RKO (cell line): ENCODE measurements at places on chromosomes 4 and X.

- DNase-seq: no peak
These were observed 421.0 kb downstream of the MAPK10 start for GRCh38 chr4:85938902-85939301.

DNA sequence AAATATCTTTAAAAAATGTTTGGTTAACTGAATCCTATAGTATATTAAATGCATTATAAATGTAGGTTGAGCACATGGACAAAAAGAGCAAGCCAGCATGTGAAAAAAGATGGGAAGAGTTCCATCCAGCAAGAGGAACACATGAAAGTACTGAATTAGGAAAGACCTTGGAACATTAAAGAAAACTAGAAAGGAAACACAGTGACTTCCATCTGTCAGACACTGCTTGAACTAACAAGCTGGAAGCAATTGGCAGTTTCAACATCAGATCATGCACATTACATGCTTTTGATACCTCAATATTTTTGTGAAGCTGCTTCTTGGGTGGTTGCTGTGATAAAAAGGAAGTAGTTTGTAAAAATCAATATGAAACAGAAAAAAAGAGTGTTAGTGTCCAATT, 626.8 kb upstream of the GNPDA2 start:
- DNase-seq: no peak

DNA sequence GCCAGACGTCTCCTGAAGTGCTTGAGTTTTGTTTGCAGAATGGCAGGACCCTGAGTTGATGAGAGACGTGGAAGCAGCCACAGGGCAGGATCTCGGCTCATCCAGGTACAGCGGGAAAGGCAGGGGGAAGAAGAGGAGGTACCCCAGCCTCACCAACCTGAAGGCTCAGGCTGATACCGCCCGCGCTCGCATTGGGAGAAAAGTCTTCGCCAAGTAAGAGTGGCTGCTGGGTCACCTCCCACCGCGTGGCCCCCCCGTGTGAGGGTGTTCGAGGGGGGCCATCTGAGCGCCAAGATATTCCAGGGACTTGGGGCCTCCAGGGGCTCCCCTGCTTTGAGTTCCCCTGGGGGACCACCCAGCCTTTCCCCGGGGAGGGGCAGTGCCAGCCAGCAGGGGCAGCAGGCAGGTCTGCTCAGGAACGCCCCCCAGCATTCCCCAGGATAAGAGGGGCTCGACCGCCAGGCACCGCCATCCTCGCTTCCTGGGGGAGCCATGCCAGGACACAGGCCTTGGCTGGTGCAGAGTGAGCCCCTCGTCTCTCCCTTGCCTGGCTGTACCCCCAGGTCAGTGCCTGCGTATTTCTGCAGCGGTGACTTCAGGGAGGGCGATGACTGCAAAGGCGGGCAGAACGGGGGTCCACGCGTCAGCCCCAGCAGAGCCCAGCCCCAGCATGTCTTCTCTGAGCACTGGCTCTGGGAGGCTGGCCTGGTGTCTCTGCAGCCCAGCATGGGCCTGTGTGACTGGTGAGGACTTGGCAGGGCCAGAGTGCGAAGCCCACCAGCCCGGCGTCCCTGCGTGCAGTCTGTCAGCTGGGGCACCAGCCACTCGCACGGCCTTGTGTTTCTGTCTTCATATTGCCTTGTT, 22.3 kb downstream of the NKX1-1 start:
- DNase-seq: no peak

DNA sequence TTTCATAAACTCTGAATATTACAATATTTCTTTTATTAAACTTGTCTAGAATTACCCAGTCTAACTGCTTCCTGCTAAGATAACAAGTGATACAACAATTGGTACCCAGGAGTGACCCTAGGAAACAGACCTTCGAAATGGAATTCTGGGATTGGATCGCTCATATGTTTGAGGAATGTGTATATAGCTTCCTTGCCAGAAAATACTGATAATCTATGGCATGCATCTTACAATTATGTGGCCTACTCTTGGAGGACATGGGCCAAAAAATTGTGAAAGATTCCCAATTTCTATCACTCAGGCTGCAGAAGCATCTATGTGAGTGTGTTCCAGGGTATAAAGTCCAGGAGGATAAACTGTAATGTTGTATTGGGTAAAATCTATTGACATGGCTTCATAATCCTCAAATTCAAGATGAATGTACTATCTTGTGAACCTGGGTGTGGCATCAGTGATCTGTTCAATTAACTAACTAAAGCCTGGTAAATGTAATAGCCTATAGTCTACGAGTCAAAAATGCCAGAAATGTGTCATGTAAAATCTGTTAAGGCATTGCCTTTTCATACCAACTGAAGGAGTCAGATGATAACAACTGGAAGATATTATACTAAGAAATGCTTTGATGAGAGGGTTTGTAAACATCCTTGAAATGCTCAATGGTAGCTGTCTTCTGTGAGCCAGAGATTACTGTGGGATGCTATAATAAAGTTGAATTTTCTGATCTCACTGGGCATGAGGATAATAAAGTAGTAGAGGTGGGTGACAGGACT, 1499.3 kb downstream of the PCDH7 start:
- DNase-seq: no peak

- no peak for DNase-seq
These were observed 433.7 kb upstream of the AMOT start for GRCh38 chrX:113274345-113274744.

- DNase-seq: no peak
These were observed 51.3 kb downstream of the GPRIN3 start for GRCh38 chr4:89256203-89256800.

DNA sequence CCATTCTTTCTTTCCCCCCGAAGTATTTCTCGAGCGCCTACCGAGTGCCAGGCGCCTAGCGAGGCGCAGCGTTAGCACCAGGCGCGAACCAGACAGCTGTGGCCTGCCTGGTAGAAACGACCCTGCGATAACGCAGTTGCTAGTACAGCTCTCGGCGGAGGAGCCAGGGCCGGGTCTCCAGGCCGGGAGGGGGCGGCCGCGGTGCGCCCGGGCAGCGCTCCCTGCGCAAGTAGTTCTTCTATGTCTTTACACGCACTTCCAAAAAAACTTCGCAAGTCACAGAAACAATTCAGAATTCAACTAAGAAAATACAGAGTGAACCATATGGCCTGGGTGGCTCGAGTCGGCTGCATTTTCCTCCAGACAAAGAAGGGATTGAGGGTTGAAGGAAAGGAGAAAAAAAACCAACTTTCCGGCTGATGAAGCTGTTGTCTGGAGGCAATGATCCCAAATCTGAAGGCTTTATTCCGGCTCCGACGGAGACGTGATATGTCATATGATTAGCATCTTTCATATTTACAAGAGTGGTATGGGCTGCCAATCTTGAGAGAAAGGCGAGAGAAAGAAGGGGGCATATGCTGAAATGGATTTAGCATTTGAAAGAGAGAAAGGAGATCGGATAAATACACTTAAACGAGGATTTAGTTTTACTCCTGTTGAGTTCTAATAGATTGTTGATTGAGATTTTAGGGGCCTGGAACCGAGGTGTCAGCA, 7.2 kb upstream of the NEUROG2 start:
- DNase-seq: no peak

- DNase-seq: no peak
These were observed 24.5 kb upstream of the CPLX1 start for GRCh38 chr4:850323-850945.

DNA sequence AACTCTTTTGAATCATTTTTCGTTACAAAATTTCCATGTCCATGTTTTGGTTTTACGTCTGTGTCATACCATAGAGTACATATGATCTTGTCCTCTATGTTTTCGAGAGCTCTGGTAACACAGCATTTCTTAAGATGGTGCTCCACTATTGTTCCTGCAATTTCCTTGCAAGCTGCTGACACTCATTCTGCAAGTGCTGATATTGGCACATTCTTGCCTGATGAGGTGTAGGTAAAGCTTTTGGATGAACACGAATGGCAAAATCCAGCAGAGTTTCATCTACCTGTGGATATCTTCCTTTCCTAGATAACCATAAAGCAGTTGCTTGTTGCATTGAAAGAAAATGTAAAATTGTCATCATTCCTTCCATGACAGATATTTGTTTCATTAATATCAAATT, 41.3 kb downstream of the MAGEB17 start:
- DNase-seq: no peak

DNA sequence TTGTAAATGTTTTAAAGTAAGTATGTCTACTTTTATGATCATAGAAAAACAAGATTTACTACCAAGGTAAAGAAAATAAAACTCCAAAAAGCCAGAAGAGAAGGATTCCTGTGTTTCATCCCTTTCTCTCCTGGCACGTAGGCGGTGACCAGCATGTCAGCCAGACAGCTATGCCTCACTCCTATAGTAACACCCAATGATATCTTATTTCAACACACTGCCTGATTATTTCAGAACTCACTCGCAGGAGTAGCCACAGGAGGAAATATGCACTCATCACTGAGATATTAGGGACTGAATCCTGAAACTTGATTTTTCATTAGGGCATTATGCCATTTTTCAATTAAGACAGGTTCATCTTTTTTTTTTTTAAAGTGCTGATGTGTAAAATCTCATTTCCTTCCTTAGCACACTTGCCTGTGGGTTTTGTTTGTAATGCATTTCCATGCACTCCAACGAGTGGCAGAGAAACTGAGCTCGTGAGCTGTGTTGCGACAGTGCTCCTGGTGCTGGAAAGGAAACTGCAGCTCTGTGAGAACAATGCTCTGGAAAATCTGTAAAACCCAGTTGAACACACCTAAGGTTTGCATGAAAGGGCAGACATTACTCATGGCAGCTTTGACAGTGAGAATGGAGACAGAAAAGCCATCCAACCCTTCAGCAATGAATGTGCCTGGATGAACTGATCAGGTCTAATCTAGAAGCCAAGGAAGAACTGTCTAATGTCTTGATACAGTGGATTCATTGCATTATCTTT, 18.2 kb downstream of the RAI2 start:
- no peak for DNase-seq

GRCh38 chr4:123930996-123931395, 534.4 kb downstream of the SPRY1 start:
- no peak for DNase-seq

DNA sequence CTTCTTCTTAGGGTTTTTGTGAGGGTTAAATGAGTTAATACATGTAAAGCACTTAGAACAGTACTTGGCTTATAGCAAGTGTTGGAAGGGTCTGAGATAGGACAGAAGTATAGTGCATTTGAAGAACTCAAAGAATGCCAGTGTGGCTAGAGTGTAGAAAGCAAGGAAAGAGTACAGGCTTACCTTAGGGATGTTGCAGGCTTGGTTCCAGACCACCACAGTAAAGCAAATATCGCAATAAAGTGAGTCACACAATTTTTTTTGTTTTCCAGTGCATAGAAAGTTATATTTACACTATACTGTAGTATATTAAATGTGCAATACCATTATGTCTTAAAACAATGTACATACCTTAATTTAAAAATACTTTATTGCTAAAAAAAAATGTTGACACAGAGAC, 41.3 kb downstream of the KIF4A start:
- DNase-seq: no peak

DNA sequence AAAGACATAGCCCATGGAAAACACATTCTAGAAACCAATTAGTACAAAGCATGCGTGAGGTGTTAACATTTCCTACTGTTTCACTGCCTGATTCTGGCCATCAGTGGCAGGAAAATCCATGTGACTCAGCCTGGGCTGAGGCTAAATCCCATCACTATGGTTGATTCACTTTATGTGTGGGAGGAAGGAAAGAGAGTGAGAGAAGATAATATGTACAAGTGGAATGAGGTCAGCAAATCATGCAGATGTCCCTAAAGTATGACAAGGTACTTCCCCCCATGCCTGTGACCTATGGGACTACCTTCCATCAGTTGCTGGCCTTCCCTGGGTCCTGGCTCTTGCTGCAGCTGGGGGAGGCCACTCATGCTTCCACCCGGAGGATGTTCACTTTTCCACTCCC, 64.2 kb upstream of the MAP3K15 start:
- peak; percentile 59 for DNase-seq

- no peak for DNase-seq
These were observed 1.2 kb upstream of the ELF4 start for GRCh38 chrX:130111220-130112154.

GRCh38 chr4:10161146-10161545, 44.5 kb upstream of the WDR1 start:
- DNase-seq: no peak

DNA sequence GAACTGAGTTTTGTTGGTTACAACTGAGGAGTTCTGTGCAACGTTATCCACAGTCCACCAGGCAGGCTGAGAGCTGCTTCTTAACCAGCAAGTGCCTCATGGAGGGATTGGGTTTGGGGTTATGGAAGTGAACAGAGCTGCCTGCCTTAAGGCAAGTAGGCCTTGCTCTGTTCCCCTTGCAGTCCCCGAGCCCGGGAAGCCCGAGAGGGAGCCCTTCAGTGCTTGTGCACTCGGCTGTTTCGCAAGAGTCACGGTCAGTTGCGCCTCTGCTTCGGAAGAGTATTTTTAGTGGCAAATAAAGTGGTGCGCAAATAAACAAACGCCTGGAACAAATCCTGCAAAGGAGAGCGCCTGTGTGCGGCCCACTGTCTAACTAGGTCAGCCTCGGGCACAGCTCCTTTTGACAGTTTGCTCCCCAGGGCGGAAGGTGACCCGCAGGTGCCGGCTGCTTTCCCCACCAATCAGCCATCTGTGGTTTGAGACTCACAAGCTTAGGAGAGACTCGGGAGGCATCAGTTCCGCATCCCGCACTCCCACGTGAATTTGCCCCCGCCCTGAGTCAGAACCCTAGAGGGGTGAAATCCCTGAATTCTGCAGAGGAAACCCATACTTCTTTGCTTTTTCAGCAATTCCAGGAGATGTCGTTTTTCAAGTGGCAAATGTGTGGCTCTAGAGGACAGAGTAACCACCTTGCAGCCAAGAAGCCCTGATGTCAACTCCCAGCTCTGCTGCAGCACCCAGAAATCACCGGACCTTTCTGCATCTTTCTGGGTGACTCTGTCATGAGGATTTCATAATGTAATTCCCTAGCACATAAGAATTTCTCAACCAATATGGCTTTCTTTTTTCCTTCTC, 56.8 kb downstream of the LGI2 start:
- DNase-seq: no peak

GRCh38 chrX:6132970-6133369, 95.7 kb downstream of the NLGN4X start:
- no peak for DNase-seq

GRCh38 chr4:55397520-55398321, 2.0 kb downstream of the TMEM165 start:
- DNase-seq: peak; percentile 46

- no peak for DNase-seq
These were observed 568.8 kb downstream of the GRID2 start for GRCh38 chr4:92872604-92873003.

- peak; percentile 43 for DNase-seq
These were observed 114.5 kb downstream of the ADRA2C start for GRCh38 chr4:3880615-3881120.

GRCh38 chr4:139876337-139876941, 210.8 kb downstream of the MGST2 start:
- no peak for DNase-seq

GRCh38 chrX:43679058-43679457, 23.0 kb downstream of the MAOA start:
- DNase-seq: no peak
